ENCODE measurements at places on chromosomes 11 and 22.
A peak's percentile ranks its signal among the peaks of the same experiment; 100 is the strongest.

GRCh38 chr22:39383841-39384625, 15.5 kb upstream of the TAB1 start:
- no peak for DNase-seq

DNA sequence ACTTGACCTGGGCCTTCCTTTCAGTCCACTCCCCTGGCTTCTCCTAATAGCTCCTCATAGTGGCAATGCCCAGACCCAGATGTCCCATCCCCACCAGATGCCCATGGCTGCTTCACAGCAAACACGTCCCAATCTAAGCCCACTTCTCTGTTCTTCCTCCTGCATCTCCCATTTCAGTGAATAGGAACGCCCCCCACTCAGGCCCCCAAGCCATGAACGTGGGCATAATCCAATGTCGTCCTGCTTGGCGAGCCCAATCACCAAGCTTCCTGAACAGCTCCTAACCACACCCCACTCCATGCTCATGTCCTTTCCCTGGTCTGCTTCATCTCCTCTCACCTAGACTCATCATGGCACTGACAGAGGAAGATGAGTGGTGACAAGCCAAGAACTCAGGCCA, 8.9 kb downstream of the IL18BP start:
- DNase-seq = no peak

DNA sequence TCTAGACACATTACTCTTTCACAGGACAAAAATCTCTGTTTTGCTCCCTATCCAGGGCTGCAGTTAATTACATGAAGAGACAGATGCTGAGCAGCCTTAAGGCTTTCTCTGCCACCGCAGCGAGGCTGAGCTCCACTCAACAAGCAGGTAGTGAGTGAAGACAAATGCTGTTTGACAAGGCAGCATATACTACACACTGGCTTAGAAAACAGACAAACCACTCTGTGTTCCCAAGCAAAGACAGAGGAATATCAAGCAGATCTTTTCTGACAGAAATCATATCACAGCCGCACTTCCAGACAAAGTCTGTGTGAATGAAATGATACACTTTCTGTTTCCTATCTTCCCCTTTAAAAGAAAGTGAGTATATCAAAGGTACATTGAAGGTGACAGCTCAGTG, 368.1 kb downstream of the DCDC1 start:
- no peak for DNase-seq

GRCh38 chr11:104370478-104370877, 206.5 kb upstream of the PDGFD start:
- no peak for DNase-seq

DNA sequence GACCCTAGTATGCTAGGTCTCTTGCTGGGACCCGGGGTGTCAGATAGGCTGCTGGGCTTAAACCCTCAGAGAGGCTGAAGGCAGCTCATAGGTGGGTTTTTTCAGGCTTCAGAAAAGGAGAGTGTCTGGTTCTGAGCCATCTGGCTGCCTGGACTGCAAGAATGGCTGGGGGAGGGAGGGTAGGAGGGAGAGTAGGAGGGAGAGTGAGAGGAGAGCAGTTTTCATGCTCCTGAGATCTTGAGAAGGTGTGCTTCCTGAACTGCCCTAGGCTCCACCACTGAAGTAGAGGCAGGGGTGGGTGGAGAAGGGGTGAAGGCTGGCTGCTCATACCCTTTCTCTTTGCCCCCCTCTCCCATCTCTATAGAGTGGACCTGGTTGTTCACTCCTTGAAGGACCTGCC, 4.6 kb downstream of the HMBS start:
- DNase-seq = no peak

DNA sequence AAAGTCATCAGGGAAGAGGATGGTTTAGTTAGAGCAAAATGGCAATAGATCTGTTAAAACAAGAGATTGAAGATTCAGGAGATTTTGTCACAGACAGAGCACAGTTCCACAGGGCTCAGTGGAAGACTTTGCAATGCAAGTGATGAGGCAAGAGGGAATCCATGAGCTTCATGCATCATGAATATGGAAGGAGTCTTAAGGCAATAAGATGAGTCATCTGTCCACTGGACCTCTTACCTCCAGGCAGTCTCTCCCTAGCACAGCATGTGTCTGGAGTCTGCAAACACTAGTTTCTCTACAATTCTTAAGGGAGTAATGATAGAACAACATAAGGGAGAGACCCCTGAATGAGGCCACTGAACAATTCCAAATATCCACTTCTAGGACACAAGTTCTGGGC, 245.7 kb downstream of the NXPE2 start:
- no peak for DNase-seq

DNA sequence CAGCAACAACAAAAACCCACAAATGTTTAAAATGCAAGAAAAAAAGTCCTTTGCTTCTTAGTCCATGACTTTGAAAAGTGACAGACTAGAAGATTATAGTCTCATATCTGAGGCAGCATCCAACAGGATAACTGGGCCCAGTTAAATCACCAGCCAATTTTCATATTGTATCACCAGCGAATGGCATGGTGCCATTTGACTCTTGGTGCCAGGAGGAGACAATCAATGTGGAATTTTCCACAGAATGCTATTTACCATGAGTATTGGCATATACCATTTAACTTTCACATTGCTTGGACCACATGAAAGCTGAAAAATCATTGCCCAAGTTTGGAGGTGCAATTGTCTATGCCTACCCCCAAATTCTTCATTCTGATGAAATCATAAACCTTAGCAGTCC, 255.5 kb downstream of the TENM4 start:
- no peak for DNase-seq

DNA sequence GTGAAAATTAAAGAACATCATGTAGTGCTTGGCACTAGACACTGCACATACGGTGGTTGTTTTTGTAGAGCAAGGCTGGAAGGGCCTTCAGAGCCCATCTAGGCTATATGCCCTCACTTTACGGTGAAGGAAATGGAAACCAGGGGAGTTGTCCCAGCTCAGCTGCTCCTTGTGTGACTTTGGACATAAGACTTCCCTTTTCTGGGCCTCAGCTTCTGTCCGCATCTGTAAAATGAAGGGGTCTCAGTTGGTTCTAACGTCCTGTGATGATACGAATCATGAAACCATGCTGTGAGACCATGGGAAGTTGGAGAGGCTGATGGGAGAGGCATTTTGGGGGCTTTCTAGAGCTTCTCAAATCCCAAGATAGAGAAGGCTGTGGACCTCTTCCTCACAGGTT, 4.7 kb downstream of the KCNE3 start:
- DNase-seq = no peak

DNA sequence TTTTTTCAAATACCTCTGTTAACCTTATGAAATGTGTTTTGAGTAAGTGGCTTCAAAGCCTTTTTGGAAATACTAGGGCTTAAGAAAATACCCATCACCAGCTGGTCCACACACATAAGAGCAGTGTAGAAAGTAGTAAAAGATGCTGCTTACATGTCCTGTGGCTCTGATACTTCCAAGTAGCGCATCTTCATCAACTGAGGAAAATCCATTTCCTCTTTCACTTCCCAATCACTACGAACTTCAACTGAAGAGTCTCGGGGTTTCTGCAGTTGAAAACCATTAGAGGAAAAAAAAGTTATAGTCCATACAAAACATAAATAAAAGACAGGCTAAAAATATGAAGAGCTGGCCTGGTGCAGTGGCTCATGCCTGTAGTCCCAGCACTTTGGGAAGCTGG, 8.5 kb downstream of the EIF3D start:
- no peak for DNase-seq

DNA sequence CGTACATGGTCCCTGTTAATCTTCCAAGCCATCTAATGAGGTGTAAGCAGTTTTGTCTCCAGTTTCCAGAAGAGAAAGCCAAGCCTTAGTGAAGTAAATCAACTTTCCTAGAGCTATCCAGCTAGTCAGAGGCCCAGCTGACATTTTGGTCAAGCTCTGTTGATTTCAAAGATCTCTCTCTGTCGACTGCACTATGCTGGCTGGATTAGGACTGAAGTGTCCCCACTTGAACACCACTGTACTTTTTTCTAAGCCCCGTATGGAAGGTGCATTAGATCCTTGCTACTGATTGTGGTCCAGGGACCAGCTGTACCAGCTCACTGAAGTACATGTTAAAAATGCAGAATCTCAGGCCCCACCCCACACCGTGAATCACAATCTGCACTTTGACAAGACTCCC, 176.5 kb upstream of the NAV2 start:
- DNase-seq = no peak

DNA sequence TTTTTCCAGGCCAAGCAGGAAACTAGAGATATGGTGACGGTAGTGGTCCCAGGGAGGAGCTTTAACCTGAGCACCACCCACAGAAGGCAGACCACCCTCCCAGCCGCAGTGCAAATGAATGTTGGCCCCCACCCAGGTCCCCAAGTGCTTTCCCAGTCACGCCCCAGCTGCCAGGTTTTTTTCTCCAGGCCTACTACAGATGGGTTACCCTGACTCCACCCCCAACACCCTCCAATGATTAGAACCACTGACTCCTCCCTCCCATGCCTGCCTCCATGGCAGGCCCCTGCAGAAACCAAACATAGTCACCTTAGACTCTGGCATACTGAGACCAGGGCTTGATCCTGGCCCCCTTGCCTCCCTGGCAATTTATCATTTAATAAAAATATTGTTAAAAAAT, 58.7 kb upstream of the CHST1 start:
- no peak for DNase-seq

- DNase-seq = no peak
Measured at GRCh38 chr11:1442163-1442562, 44.4 kb downstream of the MOB2 start.

- DNase-seq = no peak
Measured at GRCh38 chr11:109697140-109697843, 275.3 kb downstream of the C11orf87 start.

DNA sequence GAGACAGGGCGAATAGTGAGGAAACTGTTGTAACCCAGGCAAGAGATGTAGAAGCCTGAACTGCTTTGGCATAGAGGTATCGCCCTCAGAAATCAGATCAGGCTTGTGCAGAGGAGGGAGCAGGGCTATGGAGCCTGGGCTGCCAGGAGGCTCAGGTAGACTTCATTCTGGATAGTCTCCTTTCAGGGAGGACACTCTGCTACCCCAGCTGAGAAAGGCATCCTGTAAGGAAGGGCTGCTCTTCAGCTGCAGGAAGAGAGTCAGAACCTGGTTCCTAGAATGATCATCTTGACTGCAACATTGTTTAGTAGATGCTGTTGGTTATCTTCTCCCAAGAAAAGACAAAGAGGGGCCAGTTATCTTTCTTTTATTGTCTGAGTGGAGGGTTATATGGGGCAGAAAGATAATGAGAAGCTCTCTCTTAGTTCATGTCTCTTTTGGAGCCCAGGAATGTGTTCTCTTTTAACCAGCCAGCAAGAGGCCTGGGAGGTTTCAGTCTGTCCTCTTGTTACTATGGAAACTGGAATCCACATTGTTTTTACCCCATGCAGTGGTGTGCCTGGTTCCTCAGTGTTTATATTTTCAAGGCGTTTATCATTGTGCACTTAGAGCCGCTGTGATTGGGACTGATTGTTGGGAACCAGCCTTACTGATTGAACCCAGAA, 95.7 kb downstream of the STIM1 start:
- no peak for DNase-seq

GRCh38 chr22:47187176-47187957, 424.9 kb downstream of the TBC1D22A start:
- DNase-seq = no peak

DNA sequence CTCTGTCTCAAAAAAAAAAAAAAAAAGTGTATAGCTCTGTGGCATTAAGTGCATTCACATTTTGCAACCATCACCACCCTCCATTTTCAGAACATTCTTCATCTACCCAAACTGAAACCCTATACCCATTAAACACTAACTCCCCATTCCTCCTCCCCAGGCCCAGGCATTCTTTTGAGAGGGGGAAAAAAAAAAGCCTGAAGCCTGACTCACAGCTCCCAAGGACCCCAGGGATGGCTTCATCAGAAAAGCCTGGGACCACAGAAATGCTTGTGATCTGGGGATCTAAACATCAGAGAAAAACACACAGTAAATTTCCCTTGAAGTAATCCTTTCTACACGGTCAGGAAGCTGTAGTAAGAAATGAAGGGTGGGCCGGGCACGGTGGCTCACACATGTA, 10.7 kb upstream of the GTSE1 start:
- DNase-seq = no peak

- no peak for DNase-seq
Measured at GRCh38 chr11:7648264-7648663, 25.0 kb downstream of the CYB5R2 start.

GRCh38 chr11:17596310-17596669, 49.2 kb downstream of the OTOG start:
- DNase-seq = no peak

- DNase-seq = no peak
Measured at GRCh38 chr11:124791626-124792341, 8.4 kb downstream of the MSANTD2 start.

DNA sequence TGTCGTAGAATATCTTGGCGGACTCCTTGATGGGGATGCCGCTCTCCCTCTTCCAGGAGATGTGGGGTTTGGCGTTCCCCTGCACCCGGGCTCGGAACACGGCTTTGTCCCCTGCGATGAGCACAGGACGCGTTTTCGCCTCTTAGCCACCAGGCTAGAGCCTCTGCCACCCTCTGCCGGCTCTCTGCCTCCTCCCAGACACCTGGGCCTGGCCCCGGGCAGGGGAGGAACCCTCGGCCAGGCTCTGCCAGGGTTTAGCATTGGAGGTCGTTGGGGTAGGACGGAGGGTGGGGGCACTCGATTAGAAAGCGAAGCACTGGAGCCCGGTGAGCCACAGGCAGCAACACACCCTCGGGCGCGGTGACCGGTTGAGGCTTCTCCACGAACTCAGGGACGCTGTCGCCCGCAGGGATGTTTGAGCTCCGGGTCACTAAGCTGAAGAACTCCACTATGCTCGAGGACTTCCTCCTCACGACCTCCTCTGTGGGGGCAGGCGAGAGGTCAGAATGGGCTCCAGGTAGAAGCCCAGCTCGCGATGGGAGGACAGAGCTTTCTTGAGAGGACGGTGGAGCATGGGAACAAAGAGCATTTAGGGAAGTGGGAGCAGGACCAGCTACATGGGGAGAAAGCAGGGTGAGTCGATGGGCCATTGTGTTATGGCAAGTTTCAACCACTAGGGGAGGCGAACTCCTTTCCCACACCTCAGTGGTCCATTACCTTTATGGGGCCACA, 4.3 kb downstream of the IGSF22 start:
- DNase-seq = peak; percentile 36

GRCh38 chr22:29798801-29799200, 31.6 kb downstream of the UQCR10 start:
- no peak for DNase-seq

DNA sequence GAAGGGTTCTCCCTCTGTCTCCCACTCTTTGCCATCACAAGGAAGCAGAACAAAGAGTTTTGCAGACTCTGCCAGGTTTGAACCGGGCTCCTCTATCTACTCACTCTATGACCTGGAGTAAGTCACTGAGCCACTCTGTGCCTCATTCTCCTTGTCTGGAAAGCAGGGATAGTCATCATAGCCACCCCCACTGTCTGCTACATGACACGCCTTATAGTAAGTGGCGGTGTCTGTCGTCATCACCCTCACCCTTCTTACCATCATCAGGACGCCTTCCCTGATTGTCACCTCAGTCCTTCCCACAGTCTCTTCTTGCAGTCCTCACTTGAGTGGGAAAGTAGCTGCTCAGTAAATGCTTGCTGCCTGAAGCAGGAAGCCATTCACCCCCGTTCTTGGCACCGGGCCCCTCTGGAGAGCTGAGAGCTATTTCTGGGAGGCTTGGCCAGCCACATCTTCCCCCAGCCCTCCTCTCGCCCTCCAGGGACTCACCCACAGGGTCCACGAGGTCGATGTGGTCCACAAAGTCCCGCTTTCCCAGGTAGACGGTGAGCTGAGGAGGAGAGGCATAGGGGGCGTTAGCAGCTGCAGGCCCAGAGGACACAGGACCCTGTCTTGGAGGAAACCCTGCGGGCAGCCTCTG, 46.4 kb downstream of the TPBGL start:
- DNase-seq = no peak
